ENCODE measurements at places on chromosomes 12 and 14. TPM values are rescaled to one million over a fixed set of nuclear protein-coding genes. Genes with fewer than 3 reads are reported as not detected.

DNA sequence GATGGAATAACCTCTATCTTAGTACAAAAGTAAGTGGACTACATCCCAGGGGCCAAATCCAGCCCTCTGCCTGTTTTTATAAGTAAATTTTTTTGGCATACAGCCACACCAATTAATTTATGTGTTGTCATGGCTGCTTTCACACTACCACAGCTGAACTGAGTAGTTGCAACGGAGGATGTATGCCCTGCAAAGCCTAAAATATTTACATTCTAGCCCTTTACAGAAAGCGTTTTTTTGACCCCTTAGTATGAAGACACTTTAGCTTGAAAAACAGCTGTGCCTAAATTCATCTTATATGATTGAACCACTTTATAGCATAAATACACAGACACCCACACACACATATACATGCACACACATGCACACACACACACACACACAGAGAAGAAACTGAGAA is 501.6 kb downstream of the EGLN3 start:
- H3K4me3 ChIP-seq, result no peak overlapping the region
- H3K27ac ChIP-seq, result no peak overlapping the region
- H3K27me3 ChIP-seq, result no peaks in the 10 kb centered on the region

- H3K4me1 ChIP-seq, result no peaks in the 10 kb centered on the region
- H3K36me3 ChIP-seq, result no peaks in the 10 kb centered on the region
- no peak overlapping the region for H3K27ac ChIP-seq
- DNase-seq, result no peak
- H3K27me3 ChIP-seq, result no peaks in the 10 kb centered on the region
Observed at GRCh38 chr12:22190969-22191368, 143.5 kb downstream of the ST8SIA1 start.

- no peaks in the 10 kb centered on the region for H3K36me3 ChIP-seq
- DNase-seq, result no peak
- H3K27me3 ChIP-seq, result no peaks in the 10 kb centered on the region
Observed at GRCh38 chr14:70454731-70455130, 2.8 kb downstream of the ADAM21 start.

The DHH gene
- 0.83 TPM for total RNA-seq

Data from sigmoid colon (tissue), 7 donors.